GM23248 (cell line): ENCODE measurements at places on chromosomes 4 and X.

DNA sequence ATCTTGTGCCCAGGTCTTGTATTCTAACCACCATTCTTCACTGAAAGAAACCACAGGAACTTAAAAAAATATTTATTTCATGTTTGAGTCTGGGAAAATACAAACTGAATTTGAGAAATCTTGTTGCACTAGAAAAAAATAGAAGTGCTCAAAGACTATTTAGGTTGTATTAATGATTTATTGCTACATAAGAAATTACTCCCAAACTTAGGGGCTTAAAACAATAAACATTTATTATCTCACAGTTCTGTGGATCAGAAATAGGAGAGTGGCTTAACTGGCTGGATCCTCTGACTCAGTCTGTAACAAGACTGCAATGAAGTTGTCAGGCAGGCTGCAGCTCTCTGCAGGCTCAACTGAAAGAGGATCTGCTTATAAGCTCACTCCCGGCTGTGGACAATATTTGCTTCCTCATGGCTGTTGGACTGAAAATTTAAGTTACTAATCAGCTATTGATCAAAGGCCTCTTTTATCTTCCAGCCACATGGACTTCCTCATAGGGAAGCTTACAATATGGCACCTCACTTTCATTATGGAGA lies 295.4 kb upstream of the FAM241A start:
- DNase-seq, result peak; percentile 8

DNA sequence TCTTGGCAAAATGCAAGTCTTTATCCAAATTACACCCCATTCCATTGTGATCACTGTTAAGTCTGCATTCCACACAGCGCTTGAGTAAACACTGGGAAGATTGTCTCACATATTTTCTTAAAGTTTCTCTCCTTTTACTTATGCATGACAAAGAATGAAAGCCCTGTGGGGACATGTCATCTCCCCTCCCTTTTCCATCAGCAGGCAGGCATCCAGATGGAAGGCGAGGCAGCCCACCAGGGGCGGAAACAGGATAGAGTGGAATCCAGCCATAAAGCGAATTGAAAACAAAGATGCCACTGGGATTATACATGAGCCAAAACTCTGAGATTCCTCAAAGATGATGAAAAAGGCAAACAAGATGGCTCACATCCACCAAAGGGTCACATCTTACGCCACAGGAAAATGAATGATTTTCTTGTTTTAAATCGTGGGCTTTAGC lies 78.2 kb downstream of the AFAP1 start:
- peak; percentile 93 for DNase-seq

DNA sequence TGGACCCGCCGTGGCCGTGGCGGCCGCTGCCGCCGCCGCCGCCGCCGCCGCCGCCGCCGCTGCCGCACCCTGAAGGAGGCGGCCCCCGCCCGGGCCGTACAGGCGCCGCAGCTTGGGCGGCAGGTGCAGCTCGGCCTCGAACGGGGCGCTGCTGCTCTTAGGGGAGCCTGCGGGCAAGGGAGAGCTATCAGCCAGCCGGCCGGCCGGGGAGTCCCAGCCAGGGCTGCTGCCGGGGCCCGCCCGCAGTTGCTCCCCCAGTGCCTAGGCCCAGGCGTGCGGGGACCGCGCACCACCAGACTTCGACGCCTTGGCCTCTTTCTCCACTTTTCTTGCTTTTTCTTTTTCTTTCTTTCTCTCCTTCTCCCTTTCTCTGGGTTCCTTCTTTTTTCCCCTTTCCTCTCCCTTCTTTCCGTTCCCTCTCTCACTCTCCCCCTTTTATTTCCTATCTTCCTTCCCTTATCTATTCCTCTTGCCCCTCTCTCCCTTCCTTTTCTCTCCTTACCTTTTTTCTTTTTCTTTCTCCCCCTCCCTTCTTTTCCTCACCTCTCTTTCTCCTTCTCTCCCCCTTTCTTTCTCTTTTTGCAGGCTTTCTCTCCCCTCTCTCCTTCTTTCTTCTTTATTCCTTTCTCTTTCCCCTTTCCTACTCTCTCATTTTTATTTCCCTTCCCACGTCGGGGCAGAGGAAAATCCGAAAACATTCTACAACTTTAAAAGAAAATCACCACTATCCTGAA lies 2.0 kb downstream of the ARX start:
- DNase-seq, result no peak

GRCh38 chr4:85747882-85748491 lies 273.0 kb downstream of the ARHGAP24 start:
- peak; percentile 80 for DNase-seq

DNA sequence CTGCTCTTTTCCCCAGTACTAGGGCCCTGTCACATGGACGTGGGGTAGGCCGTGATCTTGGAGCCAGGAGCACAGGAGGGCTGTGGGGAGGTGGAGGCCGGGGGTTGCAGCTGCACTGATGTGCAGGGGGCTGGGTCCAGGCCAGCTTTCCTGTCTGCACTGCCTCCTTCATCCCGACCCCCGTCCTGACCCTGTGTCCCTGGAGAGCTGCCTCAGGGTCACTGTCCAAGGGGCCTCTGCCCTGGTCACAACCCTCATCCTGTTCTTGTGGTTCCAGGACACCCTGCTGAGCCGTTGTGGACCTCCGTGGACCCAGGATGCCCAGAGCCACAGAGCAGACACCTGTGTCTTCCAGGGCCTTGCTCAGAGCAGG lies 91.7 kb upstream of the ADRA2C start:
- no peak for DNase-seq

- peak; percentile 79 for DNase-seq
Observed at GRCh38 chr4:77994194-77994721, 62.9 kb upstream of the FRAS1 start.

GRCh38 chrX:40174001-40174853 lies 76.5 kb upstream of the BCOR start:
- peak; percentile 62 for DNase-seq

DNA sequence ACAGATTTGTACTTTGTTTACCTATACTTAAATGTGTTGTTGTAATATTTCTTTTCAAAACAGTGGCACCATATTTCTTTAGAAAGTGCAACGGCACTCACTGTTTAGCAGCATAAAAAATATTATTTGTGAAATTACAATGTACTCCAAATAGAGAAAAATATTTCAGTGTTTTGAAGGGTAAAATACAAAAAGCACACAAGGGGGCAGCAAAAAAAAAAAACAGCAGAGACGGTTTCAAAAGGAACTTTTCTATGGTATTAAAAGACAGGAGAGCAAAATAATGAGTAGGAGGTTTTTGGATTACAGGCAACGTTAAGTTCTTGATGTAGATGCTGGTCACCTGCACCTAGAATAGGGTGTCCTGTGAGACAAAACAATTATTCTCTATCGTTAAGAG lies 2.0 kb downstream of the NUDT11 start:
- peak; percentile 8 for DNase-seq

DNA sequence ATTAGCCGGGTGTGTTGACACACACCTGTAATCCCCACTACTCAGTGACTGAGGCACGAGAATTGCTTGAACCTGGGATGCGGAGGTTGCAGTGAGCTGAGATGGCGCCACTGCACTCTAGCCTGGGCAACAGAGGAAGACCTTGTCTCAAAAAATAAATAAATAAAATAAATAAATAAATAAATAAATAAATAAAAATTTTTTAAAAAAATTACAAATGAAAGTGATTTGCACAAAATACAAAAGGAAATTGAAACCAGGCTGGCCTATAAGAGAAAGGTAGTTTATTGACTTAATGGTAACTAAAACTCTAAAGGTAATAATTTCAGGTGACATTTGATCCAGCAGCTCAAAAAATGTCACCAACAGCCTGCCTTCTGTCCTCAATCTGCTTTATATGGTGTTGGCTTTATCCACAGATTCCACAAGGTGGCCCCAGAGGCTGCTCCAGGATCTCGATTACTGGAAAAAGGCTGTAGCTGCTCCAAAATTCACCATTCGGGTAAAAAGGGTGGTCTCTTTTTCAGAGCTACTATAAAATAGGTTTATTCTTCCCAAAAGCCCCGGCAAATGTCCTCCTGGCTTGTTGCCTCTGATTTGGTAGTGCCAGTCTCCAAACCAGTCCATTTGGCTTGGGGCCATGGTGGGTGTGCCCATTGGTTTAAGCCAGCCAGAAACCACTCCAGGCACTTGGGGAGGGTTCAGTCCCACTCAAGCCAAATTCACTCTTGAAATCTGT lies 61.4 kb upstream of the TRIM2 start:
- peak; percentile 88 for DNase-seq
